GM18507 (cell line): ENCODE measurements at places on chromosomes 12 and 14.

GRCh38 chr14:57898837-57899572 is 33.1 kb upstream of the SLC35F4 start:
- no peak for DNase-seq

- DNase-seq = no peak
Measured at GRCh38 chr12:95663525-95663924, 112.2 kb upstream of the USP44 start.

- DNase-seq = no peak
Measured at GRCh38 chr12:5900076-5900475, 45.0 kb downstream of the ANO2 start.

- no peak for DNase-seq
Measured at GRCh38 chr14:78405079-78405856, 235.1 kb downstream of the NRXN3 start.

DNA sequence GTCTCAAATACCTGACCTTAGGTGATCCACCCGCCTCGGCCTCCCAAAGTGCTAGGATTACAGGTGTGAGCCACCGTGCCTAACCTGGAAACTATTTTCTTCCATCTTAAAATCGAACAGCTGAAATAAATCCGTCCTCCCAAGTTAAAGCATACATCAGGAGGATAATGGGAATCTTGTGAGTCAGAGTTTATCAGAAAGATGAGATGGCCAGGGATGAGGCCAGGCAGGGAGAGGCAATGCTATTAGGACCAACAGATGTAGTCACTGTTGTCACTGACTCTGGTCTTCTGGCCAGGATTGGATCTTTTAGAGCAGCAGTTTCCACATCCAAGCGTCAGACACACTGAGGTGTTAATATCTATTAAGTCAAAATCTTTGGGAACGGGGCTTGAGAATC is 61.7 kb upstream of the USP44 start:
- no peak for DNase-seq

GRCh38 chr12:9022592-9022991 is 33.2 kb downstream of the KLRG1 start:
- DNase-seq = no peak

- DNase-seq = no peak
Measured at GRCh38 chr14:49865431-49865859, 12.9 kb upstream of the NEMF start.

GRCh38 chr14:95533391-95533821 is 1.4 kb upstream of the GLRX5 start:
- no peak for DNase-seq

DNA sequence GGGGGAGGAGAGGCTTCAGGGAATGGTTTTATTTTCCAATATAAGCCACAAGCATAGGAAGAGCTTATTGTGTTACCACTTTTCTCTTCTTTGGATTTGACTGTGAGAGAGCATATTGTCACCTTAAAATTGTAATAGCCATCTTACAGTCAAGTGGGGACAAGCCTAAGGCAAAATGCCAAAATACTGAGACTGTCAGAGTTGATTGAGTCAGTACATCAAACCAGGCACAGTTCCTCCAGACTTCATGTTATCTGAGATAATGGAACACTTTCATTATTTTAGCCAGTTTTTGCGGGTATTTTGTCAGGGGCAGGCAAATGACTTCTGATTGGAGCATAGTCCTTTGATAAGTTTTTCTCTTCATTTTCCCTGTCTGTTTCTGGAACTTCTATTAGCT is 19.5 kb upstream of the NUBPL start:
- DNase-seq = no peak

GRCh38 chr12:68785823-68786222 is 22.2 kb upstream of the MDM2 start:
- no peak for DNase-seq

GRCh38 chr12:119151445-119152026 is 27.2 kb upstream of the HSPB8 start:
- DNase-seq = no peak

GRCh38 chr12:114500775-114501473 is 95.0 kb upstream of the TBX5 start:
- DNase-seq = no peak

GRCh38 chr14:99268810-99269707 is 2.9 kb downstream of the BCL11B start:
- no peak for DNase-seq

- DNase-seq = no peak
Measured at GRCh38 chr12:15186597-15186996, 34.6 kb downstream of the RERG start.

DNA sequence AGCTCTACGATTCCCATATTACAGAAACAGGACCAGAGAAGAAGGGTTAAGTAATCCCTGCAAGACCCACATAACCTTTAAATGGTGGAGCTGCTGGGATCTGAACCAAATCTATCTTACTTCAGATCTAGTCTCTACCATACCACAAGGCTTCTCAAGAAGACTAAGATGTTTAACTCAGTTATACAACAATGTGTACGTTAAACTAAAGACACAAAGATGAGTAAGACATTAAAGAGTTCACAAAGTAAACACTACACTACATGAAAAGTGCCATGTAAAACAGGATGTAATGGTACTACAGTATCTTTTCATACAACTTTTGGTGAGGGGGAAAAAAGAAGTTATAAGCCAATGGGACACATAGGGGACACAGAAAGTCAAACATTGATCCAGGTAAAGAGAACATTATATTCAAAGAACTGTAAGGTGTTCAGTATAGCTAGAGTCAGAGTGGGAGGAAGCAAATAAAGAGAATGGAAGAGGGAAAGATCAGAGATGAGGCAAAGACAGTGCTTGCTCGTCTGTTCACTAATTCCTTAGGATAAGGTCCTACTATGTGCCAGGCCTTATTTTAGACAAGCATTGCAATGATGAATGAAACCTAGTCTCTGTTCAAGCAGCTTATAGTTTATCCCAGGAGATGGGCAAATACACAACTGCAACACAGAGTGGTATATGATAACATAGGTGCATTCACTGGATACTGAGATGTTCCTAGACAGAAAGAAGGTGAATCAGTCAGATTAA is 7.7 kb downstream of the TMED10 start:
- DNase-seq = no peak

GRCh38 chr12:95574799-95575452 is 23.6 kb upstream of the USP44 start:
- no peak for DNase-seq

- DNase-seq = no peak
Measured at GRCh38 chr12:54286042-54287030, 5.8 kb downstream of the HNRNPA1 start.

DNA sequence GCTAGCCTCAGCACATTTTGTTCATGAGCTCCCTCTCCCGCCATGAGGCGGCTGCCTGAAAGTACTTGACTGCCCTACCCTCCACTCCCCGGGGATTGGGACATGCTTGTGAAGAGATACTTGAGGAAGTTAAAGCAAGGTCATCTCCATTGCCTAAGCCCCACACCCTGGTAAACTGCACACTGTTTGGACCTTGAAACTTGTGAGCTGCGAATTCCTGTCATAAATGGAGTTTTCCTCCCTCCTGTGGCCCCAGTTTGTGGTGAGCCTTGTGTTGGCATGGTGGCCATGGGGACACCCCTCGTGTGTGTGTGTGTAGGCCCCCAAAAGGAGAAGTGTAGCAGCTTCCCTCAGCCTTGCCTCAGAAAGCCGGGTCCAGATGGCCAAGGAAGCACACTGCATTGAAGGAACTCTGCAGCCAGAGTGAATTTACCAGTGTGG is 395.5 kb downstream of the ZFP36L1 start:
- no peak for DNase-seq

DNA sequence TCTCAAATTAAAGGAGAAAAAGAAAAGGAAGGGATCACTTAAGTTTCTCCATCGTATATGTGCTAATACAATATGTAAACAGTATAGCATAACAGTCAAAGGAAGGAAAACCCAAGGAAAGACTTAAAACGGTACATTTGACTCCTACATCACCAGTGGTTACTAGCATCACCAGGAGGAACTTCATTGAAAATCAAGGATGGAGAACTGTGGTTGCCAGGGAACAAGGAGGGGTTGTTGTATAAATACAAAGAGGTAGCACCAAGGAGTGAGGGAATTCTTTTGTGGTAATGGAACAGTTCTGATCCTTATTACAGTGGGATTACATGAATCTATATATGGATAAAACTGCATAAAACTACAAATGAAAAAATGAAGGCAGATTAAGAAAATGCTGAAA is 1.6 kb downstream of the ZFYVE26 start:
- DNase-seq = no peak

DNA sequence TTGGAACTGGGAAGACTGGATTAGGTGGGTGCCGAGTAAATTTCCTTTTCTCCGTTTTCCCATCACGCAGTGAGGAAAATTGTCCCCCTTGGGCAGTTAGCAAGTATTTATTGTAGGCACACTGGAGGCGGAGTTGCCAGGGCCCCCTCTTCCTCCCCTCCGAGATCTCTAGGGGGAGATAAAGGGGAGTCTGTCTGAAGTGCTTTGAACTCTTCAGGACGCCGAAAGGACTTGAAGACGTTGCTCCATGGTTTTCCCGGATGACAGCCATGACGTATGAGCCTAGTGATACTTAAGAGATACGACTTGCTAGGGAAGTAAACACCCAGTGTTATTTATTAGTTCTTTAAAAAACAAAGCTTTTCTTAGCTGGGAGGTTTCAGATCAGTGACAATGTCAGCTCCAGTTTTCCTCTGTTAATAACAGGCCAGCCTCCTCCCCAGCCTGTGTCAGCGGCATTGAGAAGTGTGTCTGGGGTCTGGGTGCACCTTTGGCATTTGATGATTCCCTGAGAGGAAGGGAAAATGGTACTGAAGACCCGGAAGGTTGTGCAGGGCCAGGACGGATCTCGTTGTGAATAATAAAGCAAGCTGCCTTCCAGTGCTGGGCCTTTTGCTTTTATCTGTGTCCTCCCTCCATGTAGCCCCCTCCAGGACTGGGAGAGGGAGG is 78.7 kb downstream of the TSPAN9 start:
- no peak for DNase-seq

- no peak for DNase-seq
Measured at GRCh38 chr12:50120953-50121352, 8.9 kb downstream of the COX14 start.

DNA sequence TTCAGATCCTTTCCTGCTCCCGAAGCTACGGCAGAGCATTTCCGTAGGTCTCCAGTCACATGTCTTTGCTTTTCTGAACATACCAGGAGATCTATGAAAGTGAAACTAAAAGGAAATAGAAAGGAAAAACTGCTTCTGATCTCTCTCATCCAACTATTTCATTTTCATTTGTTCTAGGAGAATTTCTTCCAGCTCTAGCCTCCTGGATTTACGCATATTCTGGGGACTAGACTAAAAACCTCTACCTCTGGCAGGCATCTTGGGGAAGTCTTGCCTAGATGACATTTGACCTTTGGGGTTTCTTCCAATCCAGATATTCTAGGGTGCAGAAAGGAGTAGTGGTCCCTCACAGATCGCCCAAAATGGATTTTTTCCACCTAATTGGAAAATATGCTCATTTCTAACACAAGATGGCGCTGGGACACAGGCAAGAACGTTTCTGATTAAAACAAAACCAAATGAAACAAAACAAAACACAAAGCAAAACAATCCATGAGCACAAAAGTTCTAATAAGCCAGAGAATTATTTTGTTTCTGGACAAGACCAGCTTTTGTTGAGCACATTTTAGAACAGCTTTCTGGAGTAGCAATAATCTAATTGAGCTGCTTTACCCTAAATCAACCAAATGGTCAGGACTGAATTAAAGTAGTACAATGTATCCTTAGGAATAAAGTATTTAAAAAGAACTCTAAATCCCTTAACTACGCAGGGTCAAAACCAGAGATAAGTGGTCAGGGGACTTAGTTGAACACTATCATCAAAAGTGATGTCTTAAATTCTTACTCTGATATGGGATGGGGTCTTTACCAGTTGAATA is 12.3 kb upstream of the PARP11 start:
- no peak for DNase-seq

DNA sequence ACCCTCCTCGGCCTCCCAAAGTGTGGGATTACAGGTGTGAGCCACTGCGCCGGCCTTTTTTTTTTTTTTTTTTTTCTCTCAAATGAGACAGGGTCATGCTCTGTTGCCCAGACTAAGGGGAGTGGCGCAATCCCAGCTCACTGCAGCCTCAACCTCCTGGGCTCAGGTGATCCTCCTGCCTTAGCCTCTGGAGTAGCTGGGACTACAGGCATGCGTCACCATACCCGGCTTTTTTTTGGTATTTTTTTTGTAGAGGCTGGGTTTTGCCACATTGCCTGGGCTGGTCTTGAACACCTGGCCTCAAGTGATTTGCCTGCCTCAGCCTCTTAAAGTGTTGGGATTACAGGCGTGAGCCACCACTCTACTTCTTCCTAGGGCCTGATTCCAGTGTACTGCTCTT is 18.7 kb downstream of the FUT8 start:
- no peak for DNase-seq

GRCh38 chr12:51661199-51661598 is 70.2 kb downstream of the SCN8A start:
- DNase-seq = no peak

DNA sequence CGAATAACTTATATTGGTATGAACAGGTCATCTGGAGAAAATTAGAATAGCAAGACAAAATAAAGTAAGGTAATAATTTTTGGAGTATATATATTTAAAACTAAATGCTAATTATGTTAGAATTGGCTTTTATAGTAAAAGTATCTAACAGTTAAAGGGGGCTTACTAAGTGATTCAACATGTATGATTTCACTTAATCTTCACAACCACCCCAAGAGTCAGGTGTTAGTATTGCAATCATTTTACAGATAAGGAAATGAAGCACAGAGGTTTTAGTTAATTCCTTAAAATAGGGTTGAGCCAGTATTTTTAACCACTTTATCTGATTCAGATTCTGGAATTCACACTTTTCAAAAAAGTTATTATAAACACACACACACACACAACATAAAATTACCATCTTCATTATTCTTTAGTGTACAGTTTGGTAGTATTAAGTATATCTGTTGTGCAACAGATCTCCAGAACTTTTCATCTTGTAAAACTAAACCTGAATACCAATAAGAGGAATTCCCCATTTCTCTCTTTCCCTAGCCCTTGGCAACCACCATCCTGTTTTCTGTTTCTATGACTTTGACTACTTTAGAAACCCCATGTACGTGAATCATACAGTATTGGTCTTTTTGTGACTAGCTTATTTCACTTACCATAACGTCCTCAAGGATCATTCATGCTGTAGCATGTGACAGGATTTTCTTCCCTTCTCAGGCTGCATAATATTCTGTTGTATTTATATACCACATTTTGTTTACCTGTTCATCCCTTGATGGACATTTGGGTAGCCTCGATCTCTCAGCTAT is 12.5 kb downstream of the A2M start:
- no peak for DNase-seq

DNA sequence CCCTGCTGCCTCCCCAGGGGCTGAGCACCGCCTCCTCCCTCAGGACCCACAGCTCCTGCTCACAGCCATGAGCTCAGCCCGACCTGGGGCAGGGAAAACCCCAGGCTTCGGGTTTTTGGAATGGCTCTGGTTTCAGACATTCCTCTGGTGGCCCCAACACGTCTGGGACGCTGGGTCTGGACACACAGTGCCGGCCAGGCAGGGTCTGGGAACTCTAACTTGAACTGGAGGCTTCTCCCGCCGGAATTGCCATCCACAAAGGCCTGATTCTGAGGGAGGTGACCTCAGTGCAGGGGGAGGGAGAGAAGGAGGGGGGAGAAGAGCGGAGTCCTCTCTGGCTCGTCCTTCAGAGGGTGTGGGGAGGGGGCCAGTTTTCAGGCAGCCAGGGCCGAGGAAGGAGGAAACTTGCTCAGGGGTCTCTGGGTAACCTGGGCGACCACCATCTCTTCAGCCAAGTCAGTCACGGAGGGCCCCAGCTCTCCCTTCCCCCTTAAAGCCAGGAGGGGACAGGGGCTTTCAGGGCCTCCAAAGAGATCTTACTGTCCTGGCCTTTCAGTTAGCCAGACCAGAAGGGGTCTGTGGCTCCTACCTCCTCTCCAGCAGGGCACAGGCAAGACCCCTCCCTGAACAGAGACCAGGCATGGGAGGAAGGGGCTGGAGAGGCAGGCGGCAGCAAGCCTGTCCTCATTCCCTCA is 19.4 kb downstream of the NCKAP5L start:
- DNase-seq = no peak
